Lower lobe of right lung (tissue), 2 donors: ENCODE measurements at places on chromosomes 2 and 18. TPM values are rescaled to one million over a fixed set of nuclear protein-coding genes. Genes with fewer than 3 reads are reported as not detected.
A peak's percentile ranks its signal among the peaks of the same experiment; 100 is the strongest.

The CXCR1 gene
- total RNA-seq = 10.4 TPM

The IL36RN gene
- not detected for total RNA-seq

The HNMT gene
- 99.3 TPM for total RNA-seq

The RNF138 gene
- total RNA-seq = 31.0 TPM

The NT5DC4 gene
- total RNA-seq = 0.53 TPM

The TXNDC2 gene
- 0.12 TPM for total RNA-seq

The IL36A gene
- not detected for total RNA-seq

The MDH1B gene
- 3.3 TPM for total RNA-seq

DNA sequence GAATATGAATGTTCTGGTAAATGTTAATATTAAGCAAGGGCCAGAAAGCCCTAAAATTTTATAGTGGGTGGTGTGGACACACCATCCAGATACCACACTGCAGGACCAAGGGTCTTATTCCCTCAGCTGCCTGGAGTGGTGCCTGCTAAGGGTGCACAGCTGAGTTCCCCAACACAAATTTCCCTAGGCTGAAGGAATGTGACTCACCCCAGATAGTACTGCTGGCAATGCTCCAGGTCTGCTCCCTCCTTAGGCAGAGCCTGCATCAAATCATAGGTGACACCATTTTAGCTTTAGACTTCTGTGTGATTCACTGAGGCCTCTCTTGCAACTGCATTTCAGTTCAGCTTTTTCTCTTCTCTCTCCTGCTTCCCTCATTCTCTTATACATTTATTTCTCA is 321.1 kb downstream of the SATB2 start:
- no peak overlapping the region for H3K27ac ChIP-seq
- no peak overlapping the region for H3K4me3 ChIP-seq
- H3K27me3 ChIP-seq = no peaks in the 10 kb centered on the region
- no peak for DNase-seq
- no peaks in the 10 kb centered on the region for H3K36me3 ChIP-seq
- H3K4me1 ChIP-seq = no peaks in the 10 kb centered on the region

GRCh38 chr2:64874593-64874992 is 114.6 kb upstream of the SLC1A4 start:
- H3K4me1 ChIP-seq = peaks cover 15% of the 10 kb centered on the region
- no peaks in the 10 kb centered on the region for H3K27me3 ChIP-seq
- no peak overlapping the region for H3K4me3 ChIP-seq

GRCh38 chr2:75157435-75157834 is 41.9 kb downstream of the TACR1 start:
- no peak overlapping the region for H3K4me3 ChIP-seq
- H3K36me3 ChIP-seq = no peaks in the 10 kb centered on the region
- no peak overlapping the region for H3K27ac ChIP-seq
- no peaks in the 10 kb centered on the region for H3K27me3 ChIP-seq
- no peak for DNase-seq

DNA sequence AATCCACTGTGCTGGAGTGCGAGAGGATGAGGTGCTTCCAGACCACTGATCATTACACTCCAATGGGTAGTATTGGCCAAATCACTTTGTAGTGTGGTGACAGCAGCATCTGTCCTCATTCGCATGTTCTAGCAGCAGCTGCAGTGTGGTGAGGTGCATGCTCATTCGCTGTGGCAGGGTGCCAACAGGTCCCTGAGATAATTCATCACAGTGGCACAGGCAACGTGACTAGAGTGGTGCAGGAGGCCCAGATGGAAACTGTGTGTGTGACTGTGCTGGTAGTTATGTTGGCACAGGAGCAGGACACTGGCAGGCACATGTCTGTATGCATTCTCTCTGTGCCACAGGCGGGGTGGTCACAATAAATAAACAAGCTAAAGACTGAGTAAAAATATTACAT is 329.5 kb upstream of the SYT4 start:
- no peak overlapping the region for H3K27ac ChIP-seq
- DNase-seq = no peak
- H3K4me3 ChIP-seq = no peak overlapping the region
- H3K4me1 ChIP-seq = no peaks in the 10 kb centered on the region

- H3K4me1 ChIP-seq = peaks cover 78% of the 10 kb centered on the region
- H3K36me3 ChIP-seq = peaks cover 96% of the 10 kb centered on the region
- DNase-seq = no peak
- peak overlapping the region; percentile 10 for H3K4me3 ChIP-seq
Observed at GRCh38 chr2:54634564-54635511, 88.6 kb upstream of the EML6 start.

DNA sequence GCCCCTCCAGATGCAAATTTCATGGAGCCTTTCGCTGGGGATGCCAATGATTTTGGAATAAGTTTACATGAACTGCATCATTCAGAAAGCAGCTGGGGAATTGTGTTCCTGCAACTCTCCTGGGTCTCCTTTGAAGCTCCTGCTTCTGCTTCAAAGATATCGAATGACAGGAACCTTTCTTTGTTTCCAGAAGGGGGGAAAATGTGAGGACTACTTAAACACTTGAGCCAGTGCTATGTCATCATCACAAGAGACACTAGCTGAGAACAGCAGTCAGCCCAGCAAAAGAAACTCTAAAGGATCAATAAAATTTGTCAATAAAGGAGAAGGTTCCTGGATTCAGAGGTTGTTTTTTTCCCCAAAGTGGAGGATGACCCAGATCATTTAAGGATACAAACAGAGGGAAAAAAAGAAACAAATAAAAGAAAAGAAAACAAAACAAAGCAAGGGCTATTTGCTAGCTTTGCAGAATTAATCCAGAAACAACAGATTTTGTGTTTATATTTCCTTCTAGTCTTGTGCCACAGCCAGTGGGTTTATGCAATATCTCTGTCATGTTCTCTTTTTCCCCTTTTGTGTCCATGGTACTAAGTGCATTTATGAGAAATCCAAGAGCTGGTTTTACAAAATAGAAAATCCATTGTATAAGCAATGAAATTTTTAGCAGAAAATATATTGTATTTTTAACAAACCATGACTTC is 463.7 kb downstream of the CDH2 start:
- H3K4me1 ChIP-seq = no peaks in the 10 kb centered on the region
- H3K27me3 ChIP-seq = no peaks in the 10 kb centered on the region
- no peak overlapping the region for H3K4me3 ChIP-seq
- H3K36me3 ChIP-seq = no peaks in the 10 kb centered on the region

DNA sequence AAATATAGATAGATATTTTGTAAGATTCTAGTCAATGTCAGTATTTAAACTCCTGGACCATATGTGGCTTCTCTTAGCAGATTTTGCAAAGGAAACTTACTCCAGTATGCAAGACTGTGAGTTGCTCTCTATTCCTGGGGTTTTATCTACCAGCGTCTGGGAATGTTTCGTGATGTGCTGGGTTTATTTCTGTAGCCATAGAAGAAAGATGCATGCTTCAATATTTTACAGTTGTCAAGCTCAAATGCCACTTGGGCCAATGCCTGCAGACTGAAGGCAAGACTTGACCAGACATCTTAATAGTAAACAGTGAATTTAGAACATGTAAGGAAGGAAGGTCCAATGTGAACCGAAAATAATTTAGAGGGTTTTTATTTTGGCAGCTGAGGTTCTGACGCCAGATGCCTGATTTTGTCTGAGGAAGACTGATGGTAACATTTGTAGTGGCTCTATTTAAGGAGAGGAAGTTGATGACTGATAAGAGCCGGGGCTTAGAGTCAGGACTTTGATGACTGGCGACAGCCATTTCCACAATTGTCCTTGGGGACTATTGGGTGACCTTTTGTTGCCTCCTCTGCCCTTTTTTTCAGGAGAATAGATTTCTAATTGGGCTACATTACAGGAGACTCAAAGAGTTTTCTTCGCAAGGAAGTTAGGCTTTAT is 154.3 kb downstream of the RAPGEF4 start:
- no peaks in the 10 kb centered on the region for H3K36me3 ChIP-seq
- no peak overlapping the region for H3K4me3 ChIP-seq
- H3K4me1 ChIP-seq = peaks cover 7% of the 10 kb centered on the region

DNA sequence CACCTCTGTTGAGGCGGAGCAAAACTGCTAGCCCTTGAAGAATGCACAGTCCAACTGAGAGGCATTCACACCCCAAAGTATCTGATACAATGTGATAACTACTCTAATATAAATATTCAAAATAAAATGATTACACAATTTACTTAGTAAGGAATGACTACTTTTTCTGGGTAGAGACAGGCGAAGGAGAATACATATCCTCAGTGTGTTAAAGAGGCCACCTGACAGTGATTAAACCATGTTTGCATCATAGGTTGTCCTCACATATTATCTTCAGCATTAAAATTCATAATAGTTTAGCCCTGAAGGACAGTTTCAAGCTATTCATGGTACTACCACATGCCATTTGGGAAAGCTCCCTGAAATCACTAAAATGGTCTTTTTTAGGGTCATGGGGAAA is 16.9 kb upstream of the BAZ2B start:
- peaks cover 6% of the 10 kb centered on the region for H3K4me1 ChIP-seq
- no peak for DNase-seq
- no peak overlapping the region for H3K27ac ChIP-seq
- no peaks in the 10 kb centered on the region for H3K36me3 ChIP-seq

- no peaks in the 10 kb centered on the region for H3K36me3 ChIP-seq
- DNase-seq = no peak
- H3K4me1 ChIP-seq = no peaks in the 10 kb centered on the region
- H3K27me3 ChIP-seq = no peaks in the 10 kb centered on the region
Observed at GRCh38 chr2:212384027-212384426, 154.6 kb downstream of the ERBB4 start.

- H3K4me1 ChIP-seq = no peaks in the 10 kb centered on the region
- H3K36me3 ChIP-seq = no peaks in the 10 kb centered on the region
- no peak overlapping the region for H3K4me3 ChIP-seq
- no peaks in the 10 kb centered on the region for H3K27me3 ChIP-seq
Observed at GRCh38 chr2:161613161-161613560, 11.1 kb upstream of the SLC4A10 start.

DNA sequence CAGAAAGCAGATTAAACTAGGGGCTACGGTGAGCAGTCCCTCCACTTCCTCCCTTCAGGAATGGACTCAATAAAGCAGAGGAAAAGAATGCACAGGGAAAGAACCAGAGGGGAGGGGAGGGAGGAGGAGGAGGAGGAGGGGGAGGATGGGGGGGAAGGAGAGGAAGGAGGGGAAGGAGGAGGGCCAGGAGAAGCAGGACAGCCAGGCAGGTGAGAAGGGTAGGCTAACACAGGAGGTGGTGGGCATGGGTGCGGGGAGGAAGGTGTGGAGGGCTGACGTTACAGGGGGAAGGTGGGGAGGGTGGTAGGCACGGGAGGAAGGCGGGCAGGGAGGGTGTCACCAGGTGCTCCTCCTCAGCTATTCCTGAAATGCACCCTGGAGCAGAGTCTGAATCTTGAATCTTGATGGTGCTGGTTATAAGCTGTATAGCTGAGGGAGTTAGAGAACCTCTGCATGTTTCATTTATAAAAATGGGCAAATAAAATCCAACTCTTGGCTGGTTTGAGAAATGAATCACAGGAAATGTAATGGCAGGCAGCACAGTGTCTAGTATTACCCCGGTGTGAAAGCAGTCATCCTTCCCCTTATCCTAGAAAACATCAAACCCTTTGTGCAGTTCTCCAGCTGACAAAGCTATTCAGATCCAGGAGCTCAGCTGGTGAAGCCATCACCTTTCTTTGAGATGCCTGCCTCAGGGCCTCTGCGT is 3.4 kb downstream of the TMEM18 start:
- H3K27me3 ChIP-seq = no peaks in the 10 kb centered on the region
- H3K4me1 ChIP-seq = peaks cover 16% of the 10 kb centered on the region
- peaks cover 49% of the 10 kb centered on the region for H3K36me3 ChIP-seq
- H3K4me3 ChIP-seq = no peak overlapping the region

GRCh38 chr18:69758458-69758857 is 189.2 kb downstream of the CD226 start:
- H3K27ac ChIP-seq = no peak overlapping the region
- H3K4me3 ChIP-seq = no peak overlapping the region
- no peaks in the 10 kb centered on the region for H3K36me3 ChIP-seq
- H3K4me1 ChIP-seq = no peaks in the 10 kb centered on the region
- no peaks in the 10 kb centered on the region for H3K27me3 ChIP-seq
- no peak for DNase-seq

DNA sequence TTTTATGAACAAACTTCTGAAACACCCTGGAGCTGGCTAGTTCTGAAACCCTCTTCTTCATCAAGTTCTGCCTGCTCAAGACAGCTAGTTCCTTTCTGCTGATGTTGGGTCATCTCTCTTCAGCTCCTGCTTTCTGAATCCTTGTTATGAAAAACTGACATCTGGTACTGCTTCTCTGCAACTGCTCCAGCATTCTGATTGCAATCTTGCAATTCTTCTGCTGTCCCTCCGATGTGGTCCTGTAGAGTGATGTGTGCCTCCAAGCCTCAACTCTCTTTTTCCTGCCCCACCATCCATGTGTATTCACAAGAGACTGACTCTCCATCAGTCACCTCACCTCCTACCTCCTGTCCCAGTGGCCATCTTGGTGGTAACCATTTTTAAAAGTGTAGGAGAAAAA is 21.8 kb downstream of the COL6A3 start:
- no peak for DNase-seq
- H3K27ac ChIP-seq = no peak overlapping the region
- H3K4me1 ChIP-seq = no peaks in the 10 kb centered on the region
- H3K36me3 ChIP-seq = peaks cover 9% of the 10 kb centered on the region
- no peaks in the 10 kb centered on the region for H3K27me3 ChIP-seq

GRCh38 chr2:9867881-9868280 is 24.6 kb downstream of the TAF1B start:
- H3K4me1 ChIP-seq = no peaks in the 10 kb centered on the region
- peaks cover 31% of the 10 kb centered on the region for H3K36me3 ChIP-seq
- H3K27ac ChIP-seq = no peak overlapping the region

GRCh38 chr18:49613641-49614151 is 51.8 kb downstream of the LIPG start:
- H3K4me1 ChIP-seq = no peaks in the 10 kb centered on the region
- H3K36me3 ChIP-seq = no peaks in the 10 kb centered on the region
- no peak for DNase-seq

- no peaks in the 10 kb centered on the region for H3K4me1 ChIP-seq
- H3K36me3 ChIP-seq = no peaks in the 10 kb centered on the region
- no peak overlapping the region for H3K27ac ChIP-seq
Observed at GRCh38 chr2:175475130-175475529, 293.6 kb upstream of the ATP5MC3 start.

- no peak overlapping the region for H3K4me3 ChIP-seq
- no peaks in the 10 kb centered on the region for H3K36me3 ChIP-seq
- H3K4me1 ChIP-seq = no peaks in the 10 kb centered on the region
- DNase-seq = no peak
- H3K27ac ChIP-seq = no peak overlapping the region
- H3K27me3 ChIP-seq = no peaks in the 10 kb centered on the region
Observed at GRCh38 chr2:142008135-142008744, 122.6 kb downstream of the LRP1B start.

DNA sequence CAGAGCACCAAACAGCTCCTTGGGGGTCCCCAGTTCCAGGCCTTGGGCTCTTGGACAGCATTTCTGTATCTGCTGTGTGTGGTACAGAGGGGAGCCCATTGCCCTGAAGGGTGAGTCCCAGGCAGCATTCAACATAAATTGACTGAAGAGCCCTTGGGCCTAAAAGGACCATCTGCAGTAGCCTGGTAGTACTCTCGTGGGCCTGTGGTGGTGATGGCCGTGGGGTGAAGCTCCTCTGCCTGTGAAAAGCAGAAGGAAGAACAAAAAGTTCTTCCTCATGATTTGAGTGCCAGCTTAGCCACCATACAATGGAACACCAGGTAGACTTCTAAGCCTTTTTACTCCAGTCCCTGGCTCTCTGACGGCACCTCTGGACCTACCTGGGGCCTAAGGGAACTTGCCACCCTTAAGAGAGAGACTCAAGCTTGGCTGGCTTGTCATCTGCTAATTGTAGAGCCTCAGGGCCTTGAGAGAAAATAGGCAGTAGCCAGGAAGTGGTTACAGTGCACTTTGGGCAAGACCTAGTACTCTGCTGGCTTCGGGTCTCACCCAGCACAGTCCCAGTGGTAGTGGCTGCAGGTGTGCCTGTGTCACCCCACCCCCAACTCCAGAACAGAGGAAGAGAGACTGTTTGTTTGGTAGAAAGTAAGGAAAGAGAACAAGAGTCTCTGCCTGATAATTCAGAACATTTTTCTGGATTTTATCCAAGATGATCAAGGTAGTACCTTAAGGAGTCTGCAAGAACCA is 84.6 kb upstream of the CERS6 start:
- no peak overlapping the region for H3K4me3 ChIP-seq
- DNase-seq = no peak
- H3K27me3 ChIP-seq = no peaks in the 10 kb centered on the region
- no peak overlapping the region for H3K27ac ChIP-seq
